ENCODE measurements at places on chromosomes 11 and 22.
A peak's percentile ranks its signal among the peaks of the same experiment; 100 is the strongest.

- peak; percentile 94 for DNase-seq
Measured at GRCh38 chr11:65637794-65638419, at the start of gene SIPA1. Gene SIPA1, plus strand, starts transcription at chr11:65638101. Its CDS starts 2,821 bp downstream, at chr11:65640922.

DNA sequence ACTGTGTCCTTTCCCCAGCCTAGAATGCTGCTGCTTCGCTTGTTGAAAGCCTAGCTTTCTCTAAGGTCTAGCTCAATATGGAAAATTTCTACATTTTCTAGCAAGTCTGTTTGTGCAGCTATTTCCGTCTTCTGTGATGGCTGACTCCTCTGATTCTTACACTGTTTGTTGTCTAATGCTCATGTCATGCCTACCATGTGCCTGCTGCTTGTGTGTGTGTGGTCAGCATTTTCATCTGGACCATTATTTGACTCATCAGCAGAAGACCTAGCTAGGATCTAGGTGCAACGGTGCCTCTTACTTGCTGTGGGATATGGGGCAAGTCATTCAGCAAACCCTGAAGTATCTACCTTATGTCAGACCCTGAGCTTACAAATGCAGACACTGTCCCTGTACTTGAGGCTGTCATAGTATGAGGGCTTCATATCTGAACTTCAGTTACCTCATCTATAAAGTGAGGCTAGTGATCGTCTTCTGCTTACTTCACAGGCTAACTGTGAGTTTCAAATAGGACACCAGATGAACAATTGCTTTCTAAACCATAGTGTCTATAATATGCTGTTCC, 86.5 kb upstream of the MYO18B start:
- no peak for DNase-seq

DNA sequence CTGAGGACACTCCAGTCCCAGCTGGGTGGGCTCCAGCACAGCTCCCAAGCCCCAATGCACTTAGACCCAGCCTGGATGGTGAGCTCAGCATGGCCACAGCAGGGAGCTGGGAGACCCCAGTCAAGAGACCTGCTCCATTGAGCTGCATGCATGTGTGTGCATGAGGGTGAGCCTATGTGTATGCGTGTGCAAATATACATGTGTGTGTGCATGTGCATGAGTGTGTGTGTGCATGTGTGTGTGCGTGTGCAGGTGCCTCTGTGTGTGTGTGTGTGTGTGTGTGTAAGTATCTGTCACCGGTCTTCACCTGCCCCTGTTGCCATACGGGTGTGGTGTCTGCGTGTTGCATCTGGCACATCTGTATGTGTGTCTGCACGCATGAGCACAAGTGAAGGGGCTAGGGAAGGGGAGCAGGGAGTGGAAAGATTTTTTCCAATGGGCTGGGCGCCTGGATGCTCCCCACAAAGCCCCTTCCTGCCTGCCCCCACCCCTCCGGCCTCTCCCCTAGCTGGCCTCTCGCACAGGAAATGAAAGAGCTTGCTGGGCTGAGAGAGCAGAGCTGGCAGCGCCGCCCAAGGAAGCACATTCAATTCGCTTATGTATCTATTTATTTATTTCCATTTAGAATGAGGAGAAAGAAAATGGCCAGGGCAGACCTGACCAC, 4.1 kb downstream of the TSPAN32 start:
- no peak for DNase-seq

DNA sequence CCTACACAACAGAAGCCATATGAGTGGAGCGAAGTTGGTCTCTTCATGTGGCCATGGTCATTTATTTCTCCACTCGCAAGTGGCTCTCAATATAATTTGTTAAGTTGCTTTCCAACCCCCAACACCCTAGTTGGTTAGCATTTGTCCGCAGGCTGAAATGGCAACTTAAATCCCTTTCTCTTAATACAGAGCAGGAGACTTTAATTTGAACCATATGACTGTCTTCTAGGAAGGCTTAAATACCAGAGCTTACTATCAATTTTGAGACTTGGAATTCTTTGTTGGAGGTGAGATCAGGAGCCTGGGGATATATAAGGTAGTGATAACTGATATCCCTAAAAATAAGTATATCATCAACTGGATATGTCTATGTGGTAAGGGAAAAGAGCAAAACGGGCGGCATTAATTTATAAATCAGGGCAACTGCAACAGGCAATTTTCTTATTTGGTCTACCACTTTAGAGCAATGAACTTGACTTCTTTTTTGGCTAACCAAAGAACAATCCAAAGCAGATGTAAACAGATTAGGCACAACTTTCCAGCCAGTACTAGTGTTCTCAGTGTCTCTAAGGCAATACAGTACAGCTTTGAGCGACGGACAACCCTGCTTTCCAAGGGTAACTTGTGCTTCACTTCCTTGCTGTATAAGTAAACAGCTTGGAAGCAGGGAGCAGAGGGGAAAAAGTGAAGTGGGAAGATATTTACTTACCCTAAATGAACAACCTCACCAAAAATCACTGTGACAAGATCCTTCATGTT, 74.7 kb upstream of the APOA1 start:
- no peak for DNase-seq

DNA sequence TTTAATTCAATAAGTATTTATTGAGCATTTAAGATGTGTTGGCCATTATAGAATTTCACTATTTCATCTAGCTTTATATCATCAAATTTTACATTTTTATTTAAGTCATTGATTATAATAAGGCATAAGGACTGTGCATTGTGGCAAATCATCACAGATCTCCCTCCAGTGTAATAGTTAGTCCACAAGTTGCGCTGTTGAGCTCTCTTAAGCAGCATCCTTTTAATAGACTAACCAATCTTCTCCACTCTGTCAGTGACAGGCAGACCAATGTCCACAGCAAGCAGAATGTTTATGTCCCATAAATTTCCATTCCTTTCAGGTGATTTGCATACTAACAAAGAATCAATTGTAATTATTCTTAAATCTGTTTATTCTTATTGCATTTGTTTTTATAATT, 595.3 kb upstream of the CCDC90B start:
- DNase-seq: peak; percentile 6

GRCh38 chr11:69683764-69684333, 8.7 kb upstream of the LTO1 start:
- no peak for DNase-seq

DNA sequence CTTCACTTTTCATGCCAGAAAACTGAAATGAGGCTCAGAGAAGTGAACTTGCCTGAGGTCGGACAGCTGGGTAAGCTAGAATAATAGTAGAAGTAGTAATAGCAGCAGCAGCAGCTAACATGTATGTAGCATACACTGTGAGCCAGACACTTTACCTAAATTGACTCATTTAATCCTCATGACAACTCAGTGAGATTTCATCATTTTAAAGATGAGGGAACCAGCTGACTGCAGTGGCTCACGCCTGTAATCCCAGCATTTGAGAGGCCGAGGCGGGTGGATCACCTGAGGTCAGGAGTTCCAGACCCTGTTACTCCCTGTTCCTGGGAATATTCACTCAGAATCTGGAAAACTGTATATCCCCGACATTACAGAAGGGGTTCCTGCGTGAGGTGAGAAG, 154.5 kb downstream of the DBX1 start:
- no peak for DNase-seq

All from HEK293T (cell line).